Left lung (tissue), 14 donors: ENCODE measurements at places on chromosomes 3 and 15. TPM values are rescaled to one million over a fixed set of nuclear protein-coding genes. Genes with fewer than 3 reads are reported as not detected.

The MYZAP gene
- 20.0 TPM for total RNA-seq

The ALDH1L1 gene
- total RNA-seq = 1.8 TPM

The FBXW12 gene
- total RNA-seq = not detected

The UBP1 gene
- 60.9 TPM for total RNA-seq
